ENCODE measurements at places on chromosomes 2 and 18.
A peak's percentile ranks its signal among the peaks of the same experiment; 100 is the strongest.

GRCh38 chr2:55418512-55419232 lies 984 bp downstream of the CCDC88A start:
- peak overlapping the region; percentile 89 for H3K27ac ChIP-seq
- H3K27me3 ChIP-seq, result no peaks in the 10 kb centered on the region
- peak overlapping the region; percentile 94 for H3K4me3 ChIP-seq
- no peaks in the 10 kb centered on the region for H3K36me3 ChIP-seq
- H3K4me1 ChIP-seq, result peaks cover 8% of the 10 kb centered on the region

DNA sequence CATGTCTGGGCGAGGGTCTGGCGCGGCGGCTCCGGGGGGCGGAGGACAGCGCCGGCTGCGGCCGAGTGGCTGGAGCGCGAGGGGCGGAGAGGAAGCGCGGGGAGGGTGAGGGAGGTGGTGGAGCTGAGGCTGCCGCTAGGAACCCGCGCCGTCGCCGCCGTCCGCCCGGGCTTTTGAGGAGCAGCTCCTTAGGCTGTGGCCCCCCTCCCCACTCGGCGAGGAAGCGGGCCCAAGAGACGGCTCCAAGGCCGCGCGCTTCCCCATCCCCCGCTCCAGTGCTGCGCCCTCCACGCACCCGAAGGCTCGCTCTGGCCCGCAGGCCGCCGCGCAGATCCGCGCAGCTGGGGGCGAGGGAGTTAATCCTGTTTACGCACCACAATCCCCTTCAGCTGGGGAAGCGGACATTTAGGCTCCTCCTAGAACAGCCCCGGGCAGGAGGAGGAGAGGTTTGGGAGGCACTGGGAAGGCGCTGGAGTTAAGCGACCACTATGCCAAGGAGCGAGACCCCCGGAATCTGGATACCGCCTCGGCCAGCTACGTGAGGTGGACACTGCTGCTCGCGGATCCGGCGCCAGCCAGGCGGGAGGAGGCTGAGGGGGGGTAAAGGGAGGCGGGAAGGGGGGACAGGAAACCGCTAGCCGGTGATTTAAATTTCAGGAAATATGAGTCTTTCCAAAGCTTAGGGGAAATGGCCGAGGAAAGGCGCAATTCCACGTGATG lies at the start of gene CNRIP1:
TSS of gene CNRIP1 (minus strand) at position 552 of the 720 bp plus-strand sequence. CDS start at position 3, 549 bp downstream.
- peak within 1 kb of the TSS; percentile 73 for H3K27ac ChIP-seq
- H3K4me1 ChIP-seq, result peaks cover 3% of the 10 kb centered on the region
- no peaks in the 10 kb centered on the region for H3K36me3 ChIP-seq
- peaks cover 24% of the 10 kb centered on the region for H3K27me3 ChIP-seq
- no peak for DNase-seq

GRCh38 chr2:237662671-237663093 lies 35.3 kb downstream of the LRRFIP1 start:
- H3K4me1 ChIP-seq, result peaks cover 10% of the 10 kb centered on the region
- no peaks in the 10 kb centered on the region for H3K36me3 ChIP-seq
- peaks cover 16% of the 10 kb centered on the region for H3K27me3 ChIP-seq
- DNase-seq, result no peak
- no peak overlapping the region for H3K27ac ChIP-seq

DNA sequence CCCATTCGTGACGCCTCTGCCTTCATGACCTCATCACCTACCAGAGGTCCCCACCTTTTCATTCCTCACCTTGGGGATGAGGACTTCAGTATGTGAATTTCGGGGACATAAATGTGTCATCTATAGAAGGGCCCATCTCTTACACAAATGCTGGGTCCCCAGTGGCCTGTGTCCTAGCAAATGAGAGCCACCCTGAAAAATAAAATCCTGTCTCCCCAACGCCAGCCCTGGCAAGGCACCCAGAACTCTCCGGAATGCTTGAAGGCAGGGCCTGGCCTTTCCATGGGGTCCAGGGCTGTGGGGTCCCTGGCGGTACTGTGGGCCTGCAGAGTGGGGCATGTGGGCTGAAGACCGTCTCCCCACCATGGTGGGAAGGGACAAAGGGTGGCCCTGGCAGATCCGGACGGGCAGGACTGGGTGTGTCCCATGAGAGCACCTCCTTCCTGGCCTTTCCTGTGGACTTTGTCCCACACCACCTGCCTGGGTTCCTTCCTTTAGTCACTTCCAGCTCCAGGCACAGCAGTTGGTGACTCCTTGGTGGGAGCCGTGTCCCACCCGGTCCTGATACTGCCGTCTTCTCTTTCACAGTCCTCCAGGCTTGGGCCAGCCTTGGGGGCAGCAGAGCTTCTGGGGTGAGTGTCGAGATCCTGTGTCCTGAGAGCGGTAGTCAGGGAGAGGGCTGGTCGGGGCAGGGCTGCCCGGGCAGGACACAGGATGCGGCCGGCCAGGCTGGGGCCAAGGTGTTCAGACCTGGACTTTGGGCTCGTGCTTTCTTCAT lies 18.6 kb downstream of the CAPN10 start:
- no peak for DNase-seq
- H3K36me3 ChIP-seq, result peaks cover 12% of the 10 kb centered on the region
- H3K27ac ChIP-seq, result no peak overlapping the region

DNA sequence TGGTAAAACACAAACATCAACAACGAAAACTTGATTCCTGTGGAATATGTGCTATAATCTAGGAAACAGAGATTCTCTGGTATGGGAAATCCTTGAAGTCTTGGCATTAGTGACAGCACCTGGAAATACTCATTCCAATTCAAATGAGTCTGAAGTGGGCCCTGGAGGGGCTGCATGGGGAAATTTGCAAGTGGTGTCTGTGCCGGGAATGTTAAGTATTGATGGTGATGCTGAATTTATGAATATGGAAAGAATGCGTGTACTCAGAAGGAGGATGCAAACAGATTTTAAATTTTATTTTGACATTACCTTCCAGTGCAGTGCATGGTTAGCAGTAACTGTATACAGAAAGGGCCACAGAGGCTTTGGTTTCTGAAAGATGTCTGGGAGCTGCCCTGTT lies 37.2 kb downstream of the PTPRM start:
- H3K4me1 ChIP-seq, result no peaks in the 10 kb centered on the region
- DNase-seq, result no peak
- no peaks in the 10 kb centered on the region for H3K27me3 ChIP-seq
- no peak overlapping the region for H3K4me3 ChIP-seq

DNA sequence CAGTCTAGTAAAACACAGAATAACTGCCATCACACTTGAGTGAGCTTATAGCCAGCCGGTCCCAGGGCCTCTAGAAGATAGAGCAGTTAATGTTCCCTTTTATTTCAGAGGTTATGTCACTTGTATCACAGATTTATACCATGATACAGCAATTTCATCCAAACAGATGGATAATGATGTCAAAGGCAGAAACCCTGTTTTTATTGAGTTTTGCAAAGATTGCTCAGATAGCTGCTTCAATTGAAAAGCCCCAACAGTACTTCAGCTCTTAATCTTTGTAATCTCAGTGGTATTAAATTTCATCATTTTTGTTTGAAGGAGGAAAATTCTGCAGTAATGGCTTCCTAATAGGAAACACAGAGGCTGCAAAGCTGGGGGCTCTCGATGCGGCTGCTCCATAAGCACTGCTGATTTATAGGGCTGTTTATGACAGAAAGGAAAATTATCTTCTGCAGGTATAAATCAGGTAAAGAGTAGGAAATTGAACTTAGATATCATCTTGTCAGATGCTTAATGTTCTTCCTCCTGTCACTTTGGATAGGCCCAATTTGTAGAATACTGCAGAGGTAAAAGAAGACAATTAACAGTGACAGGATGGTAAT lies 112.3 kb downstream of the LNPK start:
- no peaks in the 10 kb centered on the region for H3K36me3 ChIP-seq
- H3K27me3 ChIP-seq, result no peaks in the 10 kb centered on the region
- no peak overlapping the region for H3K27ac ChIP-seq
- no peak overlapping the region for H3K4me3 ChIP-seq

DNA sequence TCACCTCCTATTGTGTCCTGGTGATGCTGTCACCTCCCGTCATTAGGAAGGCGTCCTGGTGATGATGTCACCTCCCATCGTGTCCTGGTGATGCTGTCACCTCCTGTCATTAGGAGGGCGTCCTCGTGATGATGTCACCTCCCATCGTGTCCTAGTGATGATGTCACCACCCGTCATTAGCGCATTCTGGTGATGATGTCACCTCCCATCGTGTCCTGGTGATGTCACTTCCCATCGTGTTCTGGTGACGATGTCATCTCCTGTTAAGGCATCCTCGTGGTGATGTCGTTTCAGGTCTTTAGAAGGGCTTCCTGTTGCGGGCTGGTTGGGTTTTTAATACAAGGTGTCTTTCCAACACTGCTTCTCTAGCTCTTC lies 40.7 kb downstream of the CTDP1 start:
- no peak overlapping the region for H3K27ac ChIP-seq
- no peak for DNase-seq
- H3K4me1 ChIP-seq, result no peaks in the 10 kb centered on the region
- H3K27me3 ChIP-seq, result no peaks in the 10 kb centered on the region

GRCh38 chr2:33213244-33213643 lies 263.2 kb upstream of the RASGRP3 start:
- H3K27ac ChIP-seq, result no peak overlapping the region
- no peak for DNase-seq
- H3K4me3 ChIP-seq, result no peak overlapping the region
- H3K4me1 ChIP-seq, result no peaks in the 10 kb centered on the region
- no peaks in the 10 kb centered on the region for H3K36me3 ChIP-seq
- H3K27me3 ChIP-seq, result no peaks in the 10 kb centered on the region

- no peaks in the 10 kb centered on the region for H3K36me3 ChIP-seq
- no peaks in the 10 kb centered on the region for H3K27me3 ChIP-seq
- H3K4me3 ChIP-seq, result no peak overlapping the region
- DNase-seq, result no peak
Measured at GRCh38 chr2:117409443-117409842, 405.0 kb upstream of the DDX18 start.

DNA sequence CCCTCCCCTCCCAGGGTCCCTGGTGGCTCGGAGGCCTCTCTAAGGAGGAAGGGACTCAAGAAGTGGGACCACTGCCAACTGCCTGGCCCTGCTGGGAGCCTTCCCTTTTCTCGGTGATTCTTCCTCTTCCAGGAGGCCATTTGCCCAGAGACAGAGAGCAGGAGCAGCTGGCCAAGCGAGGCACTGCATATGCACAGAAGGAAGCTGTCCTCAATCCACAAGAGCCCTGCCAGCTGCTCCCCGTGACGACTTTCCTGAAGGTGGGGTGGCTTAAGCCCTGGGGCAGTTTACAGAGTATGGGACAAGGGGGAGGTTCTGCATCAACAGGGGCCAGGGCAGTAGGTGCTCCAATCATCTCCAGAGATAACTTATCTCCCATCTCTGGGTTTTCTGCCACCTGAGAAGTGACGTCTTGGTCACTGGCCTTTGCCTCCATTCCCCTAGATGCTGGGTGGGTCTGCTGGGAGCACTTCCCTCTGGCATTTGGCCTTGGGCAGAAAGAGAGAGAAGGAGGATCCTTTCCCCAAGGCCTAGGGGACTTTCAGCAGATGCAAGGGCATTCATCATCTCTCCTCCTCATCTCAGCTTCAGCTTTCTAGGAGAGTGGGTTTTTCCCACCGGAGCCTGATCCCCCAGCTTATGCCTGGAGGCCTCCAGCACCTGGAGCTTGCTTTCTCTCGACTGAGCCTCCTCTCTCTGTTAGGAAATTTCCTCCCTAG lies 28.5 kb downstream of the CIB4 start:
- no peak for DNase-seq
- H3K27ac ChIP-seq, result no peak overlapping the region

DNA sequence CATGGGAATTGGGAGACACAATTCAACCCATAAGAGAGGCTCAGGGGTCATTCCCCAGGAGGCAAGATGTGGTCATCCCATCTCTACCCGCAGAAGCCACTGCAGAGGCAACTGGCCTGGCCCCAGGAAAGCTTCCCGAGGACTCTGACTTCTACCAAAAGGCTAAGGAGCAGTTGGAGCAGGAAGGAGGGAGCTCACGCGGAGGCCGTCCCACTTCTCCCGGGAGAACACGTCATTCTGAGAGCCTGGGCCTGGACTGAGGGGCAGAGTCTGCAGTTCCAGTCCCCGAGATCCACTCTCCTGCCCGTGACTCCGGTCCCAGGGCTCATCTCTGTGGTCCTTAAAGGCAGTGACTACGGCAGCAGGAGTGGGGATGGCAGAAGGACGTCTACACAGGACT lies 69.0 kb upstream of the TAF1B start:
- H3K4me1 ChIP-seq, result peaks cover 4% of the 10 kb centered on the region
- H3K4me3 ChIP-seq, result no peak overlapping the region
- H3K27me3 ChIP-seq, result peaks cover 2% of the 10 kb centered on the region
- H3K27ac ChIP-seq, result no peak overlapping the region
- no peak for DNase-seq
